Aortic smooth muscle cell (primary cell): ENCODE measurements at places on chromosomes 16 and 17. TPM values are rescaled to one million over a fixed set of nuclear protein-coding genes. Genes with fewer than 3 reads are reported as not detected.

CDYL2 gene
- 5.9 and 8.4 TPM in 2 replicates for total RNA-seq

USP43 gene
- total RNA-seq: 0.06 TPM in 1 of 2 replicates, not detected in the other

POLR2A gene
- total RNA-seq: 98.6 and 101 TPM in 2 replicates

KCNJ2 gene
- 0.25 and 0.53 TPM in 2 replicates for total RNA-seq

CCL3 gene
- 0.12 TPM in 1 of 2 replicates, not detected in the other for total RNA-seq

USB1 gene
- total RNA-seq: 15.5 and 19.3 TPM in 2 replicates

TLCD2 gene
- total RNA-seq: 2.6 and 3.6 TPM in 2 replicates

TAT gene
- total RNA-seq: not detected in 2 replicates

TBC1D3H gene
- total RNA-seq: not detected in 2 replicates

SLC47A1 gene
- 1.5 and 3.4 TPM in 2 replicates for total RNA-seq

C16orf92 gene
- not detected in 2 replicates for total RNA-seq

SMIM36 gene
- not detected in 2 replicates for total RNA-seq

PPP1R27 gene
- not detected in 2 replicates for total RNA-seq

MT4 gene
- total RNA-seq: not detected in 2 replicates

EFNB3 gene
- total RNA-seq: under 0.01 and 0.12 TPM in 2 replicates

SSTR5 gene
- total RNA-seq: 0.12 TPM in 1 of 2 replicates, not detected in the other

ORC6 gene
- 5.8 and 10.8 TPM in 2 replicates for total RNA-seq

GID4 gene
- total RNA-seq: 4.0 and 5.3 TPM in 2 replicates

ABCC12 gene
- total RNA-seq: not detected in 2 replicates

KRT31 gene
- total RNA-seq: not detected in 2 replicates

KRT32 gene
- total RNA-seq: not detected in 2 replicates

NECAB2 gene
- total RNA-seq: 0.13 TPM in 1 of 2 replicates, not detected in the other

PRDM7 gene
- total RNA-seq: not detected in 2 replicates

KRTAP4-6 gene
- not detected in 2 replicates for total RNA-seq

ANTKMT gene
- 24.5 and 32.4 TPM in 2 replicates for total RNA-seq

ANKFN1 gene
- 0.19 and 0.26 TPM in 2 replicates for total RNA-seq

HYDIN gene
- total RNA-seq: 1.1 TPM in 2 replicates

SCGB1C2 gene
- not detected in 2 replicates for total RNA-seq

MPV17L gene
- total RNA-seq: 0.44 and 0.53 TPM in 2 replicates

ZNF652 gene
- total RNA-seq: 8.3 and 10.3 TPM in 2 replicates

C1QL1 gene
- 0.31 and 0.66 TPM in 2 replicates for total RNA-seq

RNF227 gene
- 0.87 and 3.7 TPM in 2 replicates for total RNA-seq

ZNF232 gene
- 4.5 and 4.6 TPM in 2 replicates for total RNA-seq

TMED6 gene
- total RNA-seq: 0.12 and 0.13 TPM in 2 replicates

PIK3R6 gene
- total RNA-seq: not detected in 2 replicates

SYNGR3 gene
- total RNA-seq: 0.66 and 0.99 TPM in 2 replicates

SAMD14 gene
- total RNA-seq: 0.53 and 1.3 TPM in 2 replicates

RAI1 gene
- total RNA-seq: 3.8 and 5.8 TPM in 2 replicates

LDHD gene
- total RNA-seq: 0.26 and 0.31 TPM in 2 replicates

KRTAP9-8 gene
- total RNA-seq: not detected in 2 replicates

PRAC1 gene
- total RNA-seq: not detected in 2 replicates

WNT3 gene
- 0.44 and 0.66 TPM in 2 replicates for total RNA-seq

SLC13A2 gene
- not detected in 2 replicates for total RNA-seq

ALDH3A1 gene
- 1.1 and 2.7 TPM in 2 replicates for total RNA-seq

DUSP14 gene
- 49.9 and 51.3 TPM in 2 replicates for total RNA-seq

SLC46A1 gene
- total RNA-seq: 7.5 and 7.8 TPM in 2 replicates

ITGA2B gene
- total RNA-seq: under 0.01 TPM in 1 of 2 replicates, not detected in the other

TCAP gene
- 0.37 and 0.40 TPM in 2 replicates for total RNA-seq

ADAM11 gene
- under 0.01 and 0.31 TPM in 2 replicates for total RNA-seq

P2RX5 gene
- 1.3 and 1.5 TPM in 2 replicates for total RNA-seq

CDK3 gene
- total RNA-seq: 0.92 and 0.99 TPM in 2 replicates

TRPV2 gene
- 34.3 and 40.8 TPM in 2 replicates for total RNA-seq

BCAR1 gene
- 35.9 and 44.1 TPM in 2 replicates for total RNA-seq

NOTUM gene
- under 0.01 TPM in 1 of 2 replicates, not detected in the other for total RNA-seq
